ENCODE measurements at places on chromosomes 5 and 9. TPM values are rescaled to one million over a fixed set of nuclear protein-coding genes. Genes with fewer than 3 reads are reported as not detected.

Gene KLF4
- 0.51 TPM for total RNA-seq

Gene CACNA1B
- 1.5 TPM for total RNA-seq

DNA sequence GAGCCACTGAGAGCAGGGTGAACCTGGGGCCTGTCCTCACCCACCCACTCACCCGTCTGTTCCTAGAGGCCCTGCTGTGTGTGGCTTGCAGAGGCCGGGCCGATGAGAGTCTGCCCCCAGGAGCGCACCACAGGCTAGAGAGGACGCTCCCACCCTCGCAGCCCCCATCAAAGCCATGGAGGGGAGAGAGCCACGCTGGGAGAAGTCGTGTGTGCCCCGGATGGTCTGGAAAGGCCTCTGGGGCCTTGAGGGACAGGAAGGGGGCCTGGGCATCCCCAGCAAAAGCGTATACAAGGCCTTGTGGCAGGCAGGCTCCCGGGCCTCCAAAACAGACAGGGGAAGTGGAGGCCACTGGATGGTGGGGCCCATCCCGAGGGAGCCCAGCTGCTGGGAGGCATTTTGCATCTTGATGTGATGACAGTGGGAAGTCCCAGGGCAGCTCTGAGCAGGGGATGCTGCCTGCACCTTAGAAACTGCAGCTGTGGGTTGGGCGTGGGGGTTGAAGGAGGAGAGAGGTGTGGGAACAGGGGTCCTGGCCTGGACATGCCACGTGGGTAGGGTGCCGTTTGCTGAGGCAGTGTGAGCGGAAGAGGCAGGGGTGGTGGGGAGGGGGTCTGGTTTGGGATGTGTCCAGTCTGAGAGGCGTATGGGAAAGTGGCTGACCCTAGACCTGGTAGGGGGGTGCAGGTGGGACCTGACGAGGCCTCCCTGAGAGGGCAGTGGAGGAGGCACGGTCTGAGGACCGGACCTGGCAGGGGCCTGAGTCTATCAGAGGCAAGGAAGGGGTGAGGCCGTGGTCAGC lies 43.0 kb upstream of the NOTCH1 start:
- H3K36me3 ChIP-seq: no peaks in the 10 kb centered on the region
- H3K4me3 ChIP-seq: no peak overlapping the region
- no peak for DNase-seq
- H3K27ac ChIP-seq: peak overlapping the region; percentile 93
- no peaks in the 10 kb centered on the region for H3K27me3 ChIP-seq
- H3K4me1 ChIP-seq: peaks cover 45% of the 10 kb centered on the region

DNA sequence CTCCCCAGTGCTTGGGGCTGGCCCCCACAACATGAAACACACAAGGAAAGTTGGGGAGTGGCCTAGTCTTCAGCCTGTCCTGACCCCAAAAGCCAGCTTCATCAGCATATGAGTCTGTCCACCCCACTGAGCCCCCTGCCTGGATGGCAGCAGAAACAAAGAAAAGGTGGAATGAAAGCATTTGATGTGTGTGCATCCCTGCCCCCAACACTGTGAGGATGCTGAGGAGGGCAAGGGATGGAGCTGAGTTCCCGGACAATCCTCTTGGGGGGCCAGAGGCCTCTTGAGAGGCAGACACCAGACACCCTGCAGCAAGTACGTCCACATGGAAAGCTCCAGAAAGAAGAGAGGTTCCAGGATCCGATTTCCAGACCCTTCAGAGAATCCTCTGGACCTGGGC lies 113.5 kb upstream of the PPP1R26 start:
- no peak overlapping the region for H3K4me3 ChIP-seq
- no peaks in the 10 kb centered on the region for H3K36me3 ChIP-seq
- no peaks in the 10 kb centered on the region for H3K27me3 ChIP-seq
- no peak overlapping the region for H3K27ac ChIP-seq
- peaks cover 18% of the 10 kb centered on the region for H3K4me1 ChIP-seq
- no peak for DNase-seq

DNA sequence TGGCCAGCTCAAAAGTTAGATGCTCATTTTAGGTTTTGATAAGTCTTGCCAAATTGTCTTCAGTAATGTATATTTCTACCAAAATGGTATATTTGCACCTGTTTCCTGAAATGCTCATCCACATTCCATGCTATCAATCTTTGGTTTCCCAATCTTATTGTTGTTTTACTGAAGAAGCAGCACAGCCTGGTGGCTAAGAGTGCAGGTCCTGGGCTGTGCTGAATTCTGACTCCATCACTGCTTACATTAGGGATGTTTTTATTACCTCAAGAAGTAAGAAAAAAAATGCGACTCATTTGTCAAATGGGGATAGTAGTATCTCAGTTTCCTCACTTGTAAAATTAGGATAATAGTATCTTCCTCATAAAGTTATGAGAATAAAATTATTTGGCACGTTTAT lies 13.6 kb upstream of the S100Z start:
- no peaks in the 10 kb centered on the region for H3K36me3 ChIP-seq
- no peak overlapping the region for H3K4me3 ChIP-seq
- no peaks in the 10 kb centered on the region for H3K27me3 ChIP-seq
- no peak overlapping the region for H3K27ac ChIP-seq

Data from neural progenitor cell (in vitro differentiated cells).